ENCODE measurements at places on chromosomes 13 and 19.

GRCh38 chr13:32720026-32720425 lies 133.8 kb downstream of the PDS5B start:
- DNase-seq, result no peak

GRCh38 chr19:39679791-39680168 lies 24.1 kb downstream of the LGALS16 start:
- DNase-seq, result no peak

GRCh38 chr13:94601446-94602431 lies at the start of gene GPR180:
Gene GPR180 (plus strand): TSS chr13:94601857. CDS start chr13:94601928, 71 bp downstream.
- peak; percentile 82 for DNase-seq

DNA sequence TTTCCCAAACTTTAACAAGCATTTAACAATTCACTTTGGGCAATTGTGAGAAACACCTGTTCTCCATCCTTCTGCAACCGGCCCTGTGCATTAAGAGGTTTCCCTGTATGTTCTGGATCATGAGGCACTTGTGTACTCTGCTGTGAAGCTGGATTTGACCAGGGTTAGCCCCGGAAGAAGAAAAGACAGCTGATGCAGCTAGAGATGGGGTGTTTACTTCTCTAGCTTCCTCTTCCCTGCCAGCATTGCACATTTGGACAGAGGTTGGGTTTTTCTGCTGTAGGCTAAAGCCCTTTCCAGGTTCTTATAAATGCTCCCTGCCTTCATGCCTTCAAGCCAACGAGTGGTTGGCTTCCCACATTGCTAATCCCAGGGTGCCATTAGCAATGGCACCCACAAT lies 20.9 kb downstream of the MBD3L2B start:
- DNase-seq, result no peak

DNA sequence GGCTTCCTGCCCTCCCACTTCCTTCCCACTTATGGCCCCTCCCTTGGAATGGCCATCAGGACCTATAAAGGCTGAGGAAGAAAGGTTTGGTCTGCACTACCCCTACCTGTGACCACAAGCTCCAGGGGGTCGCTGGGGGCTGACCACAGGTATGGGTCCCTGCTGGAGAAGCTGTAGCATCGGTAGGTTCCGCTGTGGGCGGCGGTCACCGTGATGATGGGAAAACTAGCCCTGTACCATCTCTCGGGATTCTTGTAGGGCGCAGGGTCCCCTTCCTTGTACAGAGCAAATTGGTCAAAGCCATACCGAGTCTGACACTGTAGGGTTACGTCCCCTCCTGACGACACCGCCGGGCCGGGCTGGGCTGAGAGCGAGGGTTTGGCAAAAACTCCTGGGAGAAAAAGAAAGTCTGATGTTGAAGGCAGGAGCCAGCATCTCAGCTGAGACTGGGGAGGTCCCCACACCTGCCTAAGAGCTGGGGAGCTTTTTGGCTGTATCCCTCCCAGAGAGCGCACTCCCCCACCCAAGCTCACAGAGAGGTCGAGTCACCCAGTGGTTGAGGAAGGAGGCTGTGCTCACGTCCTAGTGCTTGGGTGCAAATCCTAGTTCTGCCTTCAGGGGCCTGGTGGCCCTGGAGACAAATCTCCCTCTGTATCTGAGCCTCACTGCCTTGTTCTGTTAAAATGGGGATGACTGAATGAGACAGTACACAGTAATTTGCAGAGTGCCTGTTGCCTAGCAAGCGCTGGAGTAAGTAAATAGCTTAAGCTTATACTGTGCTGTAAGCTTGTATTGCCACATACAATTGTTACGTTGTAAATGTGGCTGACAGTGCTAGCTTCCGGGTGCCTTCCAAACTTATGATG lies 10.4 kb downstream of the GP6 start:
- no peak for DNase-seq

- DNase-seq, result peak; percentile 75
Measured at GRCh38 chr19:3062165-3063105, at the start of gene TLE5. Gene TLE5 (minus strand): TSS chr19:3062495. CDS start chr19:3062200, 295 bp downstream.

DNA sequence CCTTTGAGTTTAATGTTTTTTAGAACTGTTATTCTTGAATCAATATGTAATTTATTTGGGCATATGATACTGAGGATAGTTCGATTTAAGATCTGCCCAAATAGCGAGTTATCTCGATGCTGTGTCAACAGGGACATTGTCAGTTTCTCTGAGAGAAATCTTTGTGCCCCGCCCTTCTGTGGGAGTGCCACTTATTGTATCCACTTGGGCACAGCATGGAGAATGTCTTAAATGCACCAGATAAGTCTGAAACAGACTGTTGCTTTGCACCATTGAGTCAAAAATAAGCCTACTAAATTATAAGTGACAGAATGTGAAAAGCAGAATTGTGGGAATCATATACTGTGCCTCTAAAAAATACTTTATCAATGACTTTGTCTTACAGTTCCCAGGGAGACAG lies 45.6 kb downstream of the RNASEH2B start:
- DNase-seq, result no peak

DNA sequence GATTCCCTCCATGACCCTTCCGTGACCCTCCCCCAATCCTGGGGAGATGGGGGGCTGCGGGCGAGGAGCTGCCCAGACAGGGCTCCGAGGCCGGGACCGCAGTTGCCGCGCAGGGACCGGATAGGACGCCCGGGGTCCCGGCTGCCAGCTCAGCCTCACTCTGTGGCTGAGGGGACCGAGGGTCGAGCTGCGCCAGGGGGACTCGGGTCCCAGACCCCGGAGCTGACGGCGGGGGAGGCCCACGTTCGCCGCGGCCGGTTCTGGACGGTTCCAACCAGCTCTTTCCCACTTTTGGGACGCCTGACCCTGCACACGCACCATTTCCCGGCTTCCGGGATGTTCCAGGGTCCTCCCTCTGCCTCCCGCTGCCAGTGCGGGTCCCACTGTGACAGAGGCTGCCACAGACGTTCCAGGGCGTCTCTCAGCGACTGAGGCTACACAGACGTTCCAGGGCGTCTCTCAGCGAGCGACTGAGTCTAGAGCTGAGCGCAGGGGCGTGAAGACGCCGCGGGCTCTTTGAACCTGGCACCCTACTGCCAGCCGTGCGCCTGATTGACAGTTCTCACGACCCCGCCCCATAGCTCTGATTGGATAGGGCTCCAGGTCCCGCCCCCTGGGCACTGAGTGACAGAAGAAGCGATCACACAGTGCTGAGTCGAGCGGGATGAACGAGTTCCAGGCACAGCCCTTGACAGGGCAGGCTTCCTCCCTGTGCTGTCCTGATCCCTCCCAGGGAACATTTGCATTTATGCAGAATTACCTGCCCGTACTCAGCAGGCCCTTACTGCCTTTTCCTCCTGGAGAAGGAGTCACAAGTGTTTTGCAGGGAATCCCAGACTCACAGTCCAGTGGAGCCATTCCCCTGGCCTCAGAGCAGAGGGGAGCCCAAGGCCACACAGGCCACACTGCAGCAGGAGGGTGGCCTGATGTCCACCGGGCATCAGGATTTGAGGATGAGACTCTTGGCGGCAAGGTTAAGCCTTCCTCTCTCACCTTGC lies at the start of gene ZNF563:
TSS of gene ZNF563 (minus strand) at position 472 of the 998 bp plus-strand sequence. CDS start at position 321, 151 bp downstream.
- DNase-seq, result peak; percentile 98

GRCh38 chr13:44280456-44280855 lies 93.2 kb upstream of the SERP2 start:
- DNase-seq, result no peak

DNA sequence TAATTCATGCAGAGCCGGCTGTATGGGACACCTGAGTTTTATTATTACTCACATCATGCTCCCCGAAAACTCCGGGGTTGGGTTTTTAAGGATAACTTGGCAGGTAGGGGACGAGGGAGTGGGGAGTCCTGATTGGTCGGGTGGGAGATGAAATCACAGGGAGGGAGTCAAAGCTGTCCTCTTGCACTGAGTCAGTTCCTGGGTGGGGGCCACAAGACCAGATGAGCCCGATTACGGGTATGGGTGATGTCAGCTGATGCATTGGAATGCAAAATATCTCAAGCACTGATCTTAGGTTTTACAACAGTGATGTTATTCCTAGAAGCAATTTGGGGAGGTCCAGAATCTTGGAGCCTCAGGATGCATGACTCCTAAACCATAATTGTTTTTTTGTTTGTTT lies 18.6 kb upstream of the COG3 start:
- DNase-seq, result no peak

GRCh38 chr19:18099623-18099995 lies 2.0 kb downstream of the MAST3 start:
- DNase-seq, result no peak

- DNase-seq, result peak; percentile 73
Measured at GRCh38 chr19:16325641-16326400, 1.2 kb downstream of the KLF2 start.
